ENCODE measurements at places on chromosomes 7 and 10.

DNA sequence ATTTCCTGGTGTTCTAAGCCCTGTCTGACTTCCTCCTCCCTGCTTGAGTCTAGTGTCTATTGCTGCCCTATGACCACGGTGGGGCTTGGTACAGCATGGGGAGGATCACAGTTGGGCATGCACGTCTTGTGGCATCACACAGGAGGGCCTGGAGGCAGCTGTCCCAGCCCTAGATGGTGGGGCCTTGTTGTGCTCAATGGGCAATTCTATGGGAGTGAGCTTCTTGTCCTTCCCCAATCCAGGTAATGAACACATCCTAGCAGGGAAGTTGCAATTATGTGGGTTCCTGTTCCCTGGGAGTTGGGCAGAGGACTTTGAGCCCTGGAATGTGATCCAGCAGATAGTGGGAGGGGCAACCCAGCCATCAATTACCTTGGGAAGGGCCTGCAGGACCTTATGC, 10.8 kb upstream of the FAM3C start:
- DNase-seq: no peak

DNA sequence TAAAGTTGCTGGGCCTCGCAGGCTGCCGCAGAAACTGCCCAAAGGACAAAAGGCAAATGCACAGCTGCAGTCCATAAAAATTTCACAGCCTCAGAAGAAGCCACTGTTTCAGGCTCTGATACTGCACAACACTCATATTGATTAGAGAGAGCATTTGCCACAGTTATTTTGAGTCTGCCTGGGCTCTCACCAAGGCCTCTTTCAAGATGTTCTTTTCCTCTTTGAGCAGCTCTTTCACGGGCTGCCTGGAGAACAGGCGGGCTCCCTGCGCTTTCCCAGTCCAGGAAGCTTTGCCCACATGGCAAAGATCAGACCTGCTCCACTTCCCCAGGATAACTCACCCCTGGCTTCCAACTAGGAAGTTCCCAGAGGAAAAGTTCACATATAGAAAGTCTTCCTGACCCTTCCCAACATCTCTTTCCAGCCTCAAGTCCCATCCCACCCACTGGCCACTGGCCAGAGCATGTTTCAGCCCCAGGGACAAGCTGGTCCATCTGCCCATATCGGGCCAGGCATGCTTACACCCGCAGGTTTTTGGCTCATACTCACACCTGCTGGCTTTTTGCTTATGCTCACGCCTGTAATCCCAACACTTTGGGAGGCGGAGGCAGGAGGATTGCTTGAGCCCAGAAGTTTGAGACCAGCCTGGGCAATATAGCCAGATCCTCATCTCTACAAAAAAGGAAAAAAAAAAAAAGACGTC, 3.3 kb downstream of the SLIT1 start:
- no peak for DNase-seq

DNA sequence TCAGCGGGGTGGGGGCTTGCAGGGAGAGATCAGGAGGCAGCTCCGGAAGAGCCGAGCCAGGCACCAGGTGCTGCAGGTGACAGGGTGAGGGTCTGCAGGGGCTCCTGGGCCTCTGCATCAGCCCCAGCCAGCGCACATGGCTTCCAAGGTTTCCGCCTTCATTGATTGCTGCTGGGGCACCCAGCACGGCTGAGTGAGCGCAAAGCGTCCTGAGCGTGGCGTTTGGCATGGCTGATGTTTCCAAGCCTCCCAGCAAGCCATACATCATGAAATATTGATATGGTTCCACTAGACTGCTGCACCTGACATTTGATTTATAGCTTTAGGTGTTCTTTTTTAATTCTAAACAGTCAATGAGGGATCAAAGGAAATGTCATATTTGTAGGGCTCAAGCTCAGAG, 259.0 kb downstream of the WDR37 start:
- no peak for DNase-seq

DNA sequence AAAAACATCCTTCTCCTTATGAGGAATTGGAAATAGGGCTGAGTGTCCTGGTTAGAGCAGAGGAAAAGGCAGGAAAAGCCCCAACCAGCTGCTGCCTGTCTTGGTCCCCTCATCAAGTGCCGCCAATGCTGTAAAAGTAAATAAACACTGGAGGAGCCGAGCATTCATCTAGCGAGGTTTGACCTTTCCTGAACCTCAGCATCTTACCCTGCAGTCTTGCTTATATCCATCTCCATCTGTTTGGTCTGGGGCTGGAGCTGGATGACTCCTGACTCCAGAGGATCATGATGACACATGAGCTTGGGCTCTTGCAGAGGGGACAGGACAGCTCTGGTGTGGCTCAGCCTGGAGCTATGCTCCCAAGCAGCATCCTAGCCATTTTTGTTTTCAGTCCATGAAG, 501.1 kb downstream of the TNS3 start:
- DNase-seq: no peak

DNA sequence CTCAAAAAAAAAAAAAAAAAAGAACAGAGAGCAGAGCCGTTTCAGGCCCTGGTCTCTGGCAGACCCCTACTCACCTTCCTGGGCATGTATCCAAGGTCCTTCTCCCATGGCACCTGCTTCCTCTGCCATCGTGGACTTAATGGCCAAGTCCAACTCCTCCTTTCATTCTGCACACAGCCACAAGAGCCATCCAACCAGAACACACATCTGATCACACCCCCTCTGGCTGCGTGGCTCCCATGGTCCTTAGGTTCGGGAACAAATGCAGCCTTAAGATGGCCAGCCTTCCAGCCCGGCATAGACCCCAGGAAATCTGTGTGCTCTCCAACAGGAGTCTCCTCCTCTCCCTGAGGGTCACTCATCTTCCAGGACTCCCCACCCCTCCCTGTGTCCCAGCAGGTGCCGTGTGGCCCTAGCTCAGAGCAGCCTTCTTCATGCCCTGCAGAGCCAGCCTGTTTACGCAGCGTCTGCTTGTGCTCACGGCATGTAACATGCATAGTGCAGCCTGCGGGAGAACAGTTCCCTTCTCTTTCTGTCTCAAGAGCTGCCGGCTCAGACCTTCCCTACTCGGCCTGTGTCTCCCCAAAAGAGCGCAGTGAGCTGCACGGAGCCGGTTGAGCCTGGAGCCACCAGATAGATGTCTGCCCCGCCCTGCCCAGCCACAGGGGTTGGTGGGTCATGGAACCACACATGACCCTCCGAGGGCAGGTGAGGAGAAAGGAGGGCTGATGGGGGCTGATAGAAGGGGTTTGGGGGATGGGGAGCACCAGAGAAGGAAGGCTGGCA, 157.3 kb downstream of the NRF1 start:
- DNase-seq: no peak

DNA sequence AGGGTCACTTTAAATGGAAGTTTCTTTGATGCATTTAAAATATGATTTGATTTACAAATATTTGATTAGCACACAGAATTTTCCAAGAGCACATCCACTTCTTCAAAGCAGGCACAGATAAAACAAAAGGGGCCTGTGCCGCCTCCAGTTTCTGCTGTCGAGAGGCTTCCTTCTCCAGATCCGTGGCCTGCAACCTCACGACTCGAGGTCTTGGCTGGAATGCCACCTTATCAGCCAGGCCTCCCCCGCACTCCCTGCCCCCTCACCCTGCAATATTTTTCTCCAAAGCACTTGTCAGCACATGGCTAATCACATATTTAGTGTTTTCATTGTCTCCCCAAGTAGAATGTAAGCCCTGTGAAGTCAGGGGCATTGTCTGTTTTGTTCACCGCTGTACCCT, 12.5 kb downstream of the PYROXD2 start:
- no peak for DNase-seq

GRCh38 chr10:77888356-77888703, 38.2 kb downstream of the DLG5 start:
- DNase-seq: no peak

GRCh38 chr10:96857301-96858012, 25.4 kb downstream of the LCOR start:
- DNase-seq: no peak

DNA sequence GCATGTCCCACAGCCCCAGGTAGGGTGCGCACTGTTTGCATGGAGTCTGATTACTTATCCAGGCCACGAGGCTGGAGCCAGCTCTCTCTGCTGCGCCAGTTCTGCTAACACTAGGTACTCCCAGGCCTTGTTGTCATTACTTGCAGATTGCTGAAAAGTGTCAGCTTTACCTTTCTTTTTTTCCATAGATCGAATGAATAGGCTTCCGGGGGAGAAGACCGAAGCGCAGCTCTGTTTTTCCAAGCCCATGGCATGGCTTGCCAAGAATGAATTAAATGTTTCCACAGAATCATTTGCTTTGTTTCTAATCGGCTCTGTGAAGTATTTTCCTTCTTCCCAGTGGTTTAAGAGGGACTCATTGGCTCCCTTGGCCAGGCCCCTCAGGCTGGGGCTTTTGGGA, 285.8 kb downstream of the BMPER start:
- DNase-seq: no peak

- DNase-seq: no peak
Observed at GRCh38 chr7:45455662-45456061, 118.5 kb upstream of the ADCY1 start.

- no peak for DNase-seq
Observed at GRCh38 chr10:104028146-104028545, 57.5 kb downstream of the COL17A1 start.

DNA sequence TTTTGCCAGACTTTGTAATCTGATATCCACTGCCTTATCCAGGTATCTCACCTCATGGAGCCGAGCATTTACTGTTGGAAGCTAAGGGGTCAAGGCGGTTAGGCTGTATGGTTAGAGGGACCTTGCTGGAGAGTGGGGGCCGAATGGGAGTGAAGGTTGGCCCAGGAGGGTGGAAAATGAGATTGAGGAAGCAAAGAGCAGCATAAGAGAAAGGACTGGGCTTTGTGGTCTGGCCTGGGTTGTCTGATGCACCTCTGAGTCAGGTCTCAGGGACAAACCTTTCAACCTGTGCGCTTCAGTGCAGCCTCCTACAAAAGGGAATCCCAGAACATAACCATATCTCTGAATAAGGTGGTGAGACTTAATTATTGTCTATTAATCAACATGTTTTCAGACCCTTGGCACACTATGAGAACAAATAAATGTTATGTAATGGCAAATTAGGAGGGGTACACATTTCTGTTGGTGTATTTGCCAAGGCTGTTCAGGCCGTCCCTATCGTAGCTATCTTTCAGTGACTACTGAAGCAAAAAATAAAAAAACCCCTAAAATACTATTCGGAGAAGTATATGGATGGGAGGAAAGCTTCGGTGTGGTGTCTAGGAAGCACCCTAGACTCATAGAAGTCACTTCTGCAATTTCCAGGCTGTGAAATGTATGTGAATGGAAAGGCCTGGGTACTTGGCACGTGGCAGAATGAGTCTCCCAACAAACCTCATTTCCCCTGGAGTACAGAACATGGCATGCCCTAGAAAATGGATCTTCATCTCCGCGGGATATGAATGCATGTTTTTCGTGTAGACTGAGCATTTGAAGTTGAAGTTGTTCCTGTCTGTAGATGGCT, 4.3 kb downstream of the CAMK1D start:
- no peak for DNase-seq

Measured in stimulated activated naive CD8-positive, alpha-beta T cell treated with anti-CD3 and anti-CD28 coated beads, Interleukin-15, Interleukin-2, amounts not matched to agents 100 U/mL and 50 U/mL, for 24 hours (primary cell).